ENCODE measurements at places on chromosomes 1 and 21.

DNA sequence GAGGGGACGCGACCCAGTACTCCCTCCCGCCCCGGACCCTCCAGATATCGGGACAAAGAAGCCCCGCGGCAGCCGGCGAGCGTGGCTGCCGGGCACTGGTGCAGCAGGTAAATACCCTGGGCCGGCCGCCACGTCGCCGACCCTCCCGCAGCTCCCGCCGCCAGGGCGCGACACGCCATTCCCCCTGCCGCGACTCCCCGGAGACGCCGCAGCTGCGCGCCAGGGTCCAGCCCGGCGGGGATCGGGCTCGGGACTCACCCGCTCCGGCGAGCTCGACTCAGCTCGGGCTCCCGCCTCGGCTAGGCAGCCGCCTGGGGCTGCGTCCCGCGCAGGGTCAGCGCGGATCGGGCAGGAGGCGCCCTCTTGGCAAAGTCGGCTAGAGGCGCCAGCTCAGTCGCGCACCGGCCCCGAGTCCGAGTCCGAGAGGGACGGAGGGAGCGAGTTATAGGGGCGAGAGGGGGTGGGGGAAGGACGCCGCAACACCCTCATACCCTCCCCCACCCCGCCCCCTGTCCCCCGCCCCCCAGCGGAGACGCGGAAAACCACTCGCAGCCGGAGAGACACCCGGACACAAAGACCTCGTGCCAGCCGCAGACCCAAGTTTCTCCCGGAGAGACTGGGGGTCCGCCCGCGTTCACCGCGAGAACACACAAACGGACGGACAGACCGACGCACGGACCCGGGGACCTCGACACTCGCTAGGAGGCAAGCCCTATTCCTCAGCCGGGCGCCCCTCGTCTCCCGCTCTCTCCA, 985 bp downstream of the SYT6 start:
- peak; percentile 37 for DNase-seq

DNA sequence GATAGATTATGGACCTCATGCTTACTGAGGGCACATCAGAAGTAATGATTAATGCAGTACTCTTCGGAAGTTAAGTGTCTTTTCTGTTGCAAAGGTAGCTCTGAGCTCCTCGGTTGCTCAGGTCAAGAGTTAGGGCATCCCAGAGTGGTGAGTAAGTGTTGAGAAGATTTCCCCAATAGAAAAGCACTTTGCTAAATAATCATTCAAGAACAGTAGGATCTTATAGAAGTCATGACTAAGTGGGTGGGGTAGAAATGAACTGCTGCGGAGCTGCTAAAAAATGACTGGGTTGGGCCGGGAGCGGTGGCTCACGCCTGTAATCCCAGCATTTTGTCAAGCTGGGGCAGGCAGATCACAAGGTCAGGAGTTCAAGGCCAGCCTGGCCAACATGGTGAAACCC, 648.6 kb upstream of the CAMK1G start:
- no peak for DNase-seq

GRCh38 chr1:64887689-64888217, 78.6 kb downstream of the JAK1 start:
- no peak for DNase-seq

DNA sequence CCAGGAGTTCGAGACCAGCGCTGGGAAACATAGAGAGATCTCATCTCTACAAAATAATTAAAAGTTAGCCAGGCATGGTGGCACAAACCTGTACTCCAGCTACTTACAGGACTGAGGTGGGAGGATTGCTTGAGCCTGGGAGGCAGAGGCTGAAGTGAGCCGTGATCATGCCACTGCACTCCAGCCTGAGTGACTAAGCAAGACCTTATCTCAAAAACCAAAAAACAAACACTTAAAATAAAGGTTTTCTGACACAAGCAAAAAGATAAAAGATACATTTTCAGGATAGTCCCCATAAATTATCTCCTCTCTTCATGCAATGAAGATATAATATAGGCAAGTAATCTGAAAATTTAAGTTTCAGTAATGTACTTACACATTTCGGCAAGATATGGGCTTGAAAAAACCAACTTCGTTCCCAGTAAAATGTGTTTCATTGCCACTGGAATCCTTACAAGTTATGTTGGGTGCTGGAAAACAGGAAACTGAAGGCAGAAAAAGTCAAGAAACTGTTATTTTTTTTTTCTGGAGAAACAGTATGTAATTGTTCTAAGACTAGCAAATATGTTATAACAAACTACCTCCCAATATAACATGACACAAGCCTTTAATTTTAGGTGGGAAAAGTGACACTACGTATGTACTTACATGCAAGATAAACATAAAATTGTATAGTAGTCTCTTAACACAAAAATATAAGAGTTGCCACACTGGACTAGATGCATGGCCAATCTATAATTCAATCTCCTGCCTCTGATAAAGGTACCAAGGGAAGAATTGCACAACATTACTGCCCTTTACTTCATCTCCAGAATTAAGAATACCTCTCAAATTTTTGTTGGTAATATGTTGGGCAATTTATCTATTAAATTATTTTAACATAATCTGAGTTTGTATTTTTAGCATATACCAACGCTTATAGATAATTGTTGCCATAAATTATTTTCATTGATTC, 15.7 kb downstream of the TM2D1 start:
- DNase-seq: no peak

DNA sequence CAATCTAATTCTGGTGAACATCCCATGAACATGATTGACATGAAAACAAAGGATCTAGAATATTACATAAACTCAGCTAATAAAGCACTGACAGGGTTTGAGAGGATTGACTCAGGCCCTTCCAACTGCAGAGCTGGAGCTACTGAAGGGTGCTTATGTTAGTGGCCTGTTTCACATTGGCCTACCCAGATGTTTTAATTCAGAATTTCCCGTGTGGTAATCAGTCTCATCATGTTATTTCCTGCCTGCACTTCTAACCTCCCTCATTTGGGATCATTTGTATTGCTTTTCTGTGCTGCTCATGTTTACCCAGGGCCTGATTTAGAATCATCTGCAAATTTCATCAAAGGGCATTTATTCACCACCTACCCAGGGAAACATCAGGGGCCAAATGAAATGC, 270.3 kb downstream of the PLPP3 start:
- DNase-seq: no peak

DNA sequence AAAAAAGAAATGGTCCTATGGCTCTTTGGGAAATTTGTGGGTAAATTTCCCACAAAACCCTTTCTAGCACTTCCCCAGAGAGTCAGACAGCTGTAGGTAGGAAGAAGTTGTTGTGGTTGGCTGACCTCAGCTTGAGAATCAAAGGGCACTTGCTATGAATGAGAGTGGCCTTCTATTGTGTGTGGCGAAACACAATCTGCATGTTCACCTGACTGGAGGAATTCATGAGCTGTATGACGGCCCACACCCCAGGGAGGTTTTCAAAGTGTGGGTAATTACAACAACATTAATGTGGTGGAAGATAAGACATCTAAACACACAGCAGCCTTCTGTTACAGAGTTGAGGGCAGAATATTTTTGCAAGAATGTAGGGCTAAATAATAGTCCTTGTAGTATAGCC, 38.8 kb downstream of the NGF start:
- no peak for DNase-seq

DNA sequence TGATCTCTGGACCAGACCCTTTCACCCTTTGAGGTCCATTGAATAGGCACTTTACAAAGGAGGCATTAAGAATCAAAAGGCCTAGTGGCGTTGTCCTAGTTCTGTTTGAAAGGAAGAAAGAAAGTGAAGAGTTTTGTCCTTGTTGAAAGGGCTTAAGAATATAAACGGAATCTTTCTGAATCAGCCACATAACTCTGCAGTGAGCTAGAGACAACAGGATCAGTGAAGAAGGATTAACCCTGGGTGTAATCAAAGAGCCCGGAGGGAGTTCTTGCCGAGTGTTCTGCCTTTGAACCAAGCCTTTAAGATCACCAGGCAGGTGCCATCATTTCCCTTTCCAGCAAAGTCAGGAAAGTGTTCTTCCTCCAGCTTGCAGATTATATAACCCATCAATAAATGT, 54.8 kb upstream of the CNTN2 start:
- no peak for DNase-seq

GRCh38 chr1:40344597-40344996, 27.5 kb upstream of the COL9A2 start:
- DNase-seq: peak; percentile 15

- no peak for DNase-seq
Observed at GRCh38 chr1:91572044-91572443, 71.4 kb downstream of the CDC7 start.

DNA sequence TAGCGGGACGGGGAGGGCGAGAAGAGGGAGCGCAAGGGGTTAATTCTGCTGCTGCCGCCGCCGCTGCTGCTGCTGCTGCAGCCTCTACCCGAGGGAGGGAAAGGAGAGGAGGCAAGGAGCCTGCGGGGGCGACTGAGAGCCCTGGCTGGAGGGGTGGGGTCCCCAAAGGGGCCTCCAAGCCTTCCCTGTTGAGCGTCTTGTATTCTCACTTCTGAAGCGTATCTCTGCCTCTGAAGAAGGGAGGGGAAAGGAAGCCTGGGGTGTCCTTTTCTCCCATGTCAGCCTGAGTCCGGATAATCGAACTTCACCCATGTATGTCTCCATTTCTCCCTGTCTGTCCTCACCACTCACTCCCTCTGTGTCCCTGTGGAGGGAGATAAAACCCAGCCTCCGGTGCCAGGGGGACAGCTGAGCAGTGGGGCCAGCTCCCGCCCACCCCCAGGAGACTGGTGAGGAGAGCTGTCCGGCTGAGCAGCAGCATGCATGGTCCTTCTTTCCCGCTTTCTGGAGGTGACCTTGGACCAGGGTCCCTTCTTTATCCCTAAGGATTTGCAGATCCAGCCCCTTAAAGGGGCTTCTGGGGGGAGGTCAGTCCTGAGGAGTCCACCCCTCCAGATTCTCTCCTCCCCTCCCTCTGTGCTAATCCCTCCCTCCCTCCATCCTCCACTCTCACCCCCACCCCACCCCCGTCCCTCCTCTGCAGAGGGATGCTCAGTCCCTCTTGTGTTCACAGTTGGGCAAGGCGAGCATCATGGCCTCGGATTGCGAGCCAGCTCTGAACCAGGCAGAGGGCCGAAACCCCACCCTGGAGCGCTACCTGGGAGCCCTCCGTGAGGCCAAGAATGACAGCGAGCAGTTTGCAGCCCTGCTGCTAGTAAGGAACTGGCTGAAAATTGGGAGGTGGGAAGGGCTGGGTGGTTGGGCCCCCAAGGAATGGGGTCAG, 1.0 kb downstream of the NCDN start:
- no peak for DNase-seq

GRCh38 chr1:159867664-159868026, 5.2 kb upstream of the VSIG8 start:
- no peak for DNase-seq
